ENCODE measurements at places on chromosomes 6 and 20.

GRCh38 chr20:46293084-46293483, 15.2 kb downstream of the CDH22 start:
- no peak for DNase-seq

DNA sequence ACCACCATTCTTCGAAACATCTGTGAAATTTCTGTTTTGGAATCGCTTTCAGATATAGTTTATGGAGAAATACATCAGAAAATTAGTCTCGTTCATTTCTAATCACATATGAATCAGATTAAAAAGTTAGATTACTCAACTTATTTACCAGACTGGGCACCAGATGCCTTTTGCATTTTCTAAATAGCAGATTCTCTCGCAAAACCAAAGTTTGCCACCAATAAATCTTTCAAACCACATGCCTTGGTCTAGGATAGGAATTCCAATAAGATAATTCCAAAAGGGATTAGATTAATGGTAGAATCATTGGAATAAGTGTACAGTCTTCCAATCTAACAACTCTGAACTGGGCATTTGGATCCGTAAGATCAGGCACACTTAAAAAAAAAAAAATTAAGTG, 160.4 kb upstream of the TAB2 start:
- no peak for DNase-seq

- peak; percentile 69 for DNase-seq
These were observed 61.7 kb downstream of the METTL24 start for GRCh38 chr6:110296241-110297025.

- no peak for DNase-seq
These were observed 10.2 kb downstream of the NAPB start for GRCh38 chr20:23410916-23411695.

DNA sequence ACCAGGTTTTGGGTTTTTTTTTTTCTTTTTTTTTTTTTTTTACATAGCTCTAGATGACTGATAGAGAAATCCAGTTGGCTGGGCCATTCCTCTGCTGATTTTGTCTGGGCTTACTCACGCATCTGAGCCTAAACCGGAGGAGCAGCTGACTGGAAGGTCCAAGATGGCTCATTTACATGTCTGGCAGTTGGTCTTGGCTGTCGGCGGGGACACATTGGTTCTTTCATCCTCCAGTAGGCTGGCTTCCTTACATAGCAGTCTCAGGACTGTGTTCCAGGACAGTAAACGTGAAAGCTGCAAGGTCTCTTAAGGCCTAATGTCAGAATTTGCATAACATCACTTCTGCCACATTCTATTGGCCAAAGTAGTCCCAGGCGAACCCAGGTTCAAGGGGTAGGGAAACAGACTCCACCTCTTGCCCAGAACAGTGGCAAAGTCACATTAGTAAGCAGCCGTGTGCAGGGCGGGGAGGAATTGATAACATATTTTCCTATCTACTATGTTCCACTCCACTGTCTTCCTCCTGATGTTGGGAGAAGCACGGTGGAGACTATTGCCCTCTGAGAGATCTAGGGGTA, 87.0 kb downstream of the CDH22 start:
- no peak for DNase-seq

DNA sequence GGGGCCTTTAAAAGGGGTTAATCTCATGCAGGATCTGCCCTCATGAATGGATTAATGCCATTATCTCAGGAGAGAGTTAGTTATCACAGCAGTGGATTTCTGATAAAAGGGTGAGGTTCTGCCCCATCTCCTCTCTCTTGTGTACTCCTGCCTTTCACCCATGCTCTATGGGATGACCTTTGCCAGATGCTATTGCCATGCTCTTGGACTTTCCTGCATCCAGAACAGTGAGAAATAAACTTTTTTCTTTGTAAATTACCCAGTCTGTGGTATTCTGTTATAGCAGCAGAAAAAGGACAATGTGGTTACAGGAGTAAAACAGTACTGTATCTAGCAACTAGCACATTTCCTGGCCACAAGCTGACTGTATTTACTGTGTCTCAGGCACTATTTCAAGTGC, 58.0 kb upstream of the CCN2 start:
- DNase-seq: no peak

- no peak for DNase-seq
These were observed 25.9 kb upstream of the APMAP start for GRCh38 chr20:25018425-25018824.

- DNase-seq: peak; percentile 34
These were observed 103.5 kb upstream of the AKAP12 start for GRCh38 chr6:151136141-151136755.

GRCh38 chr20:6070829-6071695, 17.2 kb upstream of the LRRN4 start:
- no peak for DNase-seq

GRCh38 chr6:167951781-167952511, 45.5 kb upstream of the KIF25 start:
- no peak for DNase-seq

DNA sequence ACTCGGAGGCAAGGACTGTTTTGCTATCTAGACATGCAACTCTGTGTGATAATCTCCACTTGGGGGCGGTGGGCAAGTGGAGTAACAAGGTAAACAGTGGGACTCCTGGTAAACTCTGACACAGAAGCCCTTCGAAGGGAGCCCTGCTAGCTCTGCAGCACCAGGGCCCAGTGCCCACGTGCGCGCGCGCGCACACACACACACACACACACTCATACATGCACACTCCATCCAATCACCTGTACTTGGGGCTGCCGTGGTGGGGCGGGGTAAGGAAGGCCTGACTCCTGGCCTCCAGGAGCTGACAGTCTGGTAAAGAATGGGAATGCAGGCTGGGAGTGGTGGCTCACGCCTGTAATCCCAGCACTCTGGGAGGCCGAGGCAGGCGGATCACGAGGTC, 36.4 kb downstream of the TAF4 start:
- no peak for DNase-seq

DNA sequence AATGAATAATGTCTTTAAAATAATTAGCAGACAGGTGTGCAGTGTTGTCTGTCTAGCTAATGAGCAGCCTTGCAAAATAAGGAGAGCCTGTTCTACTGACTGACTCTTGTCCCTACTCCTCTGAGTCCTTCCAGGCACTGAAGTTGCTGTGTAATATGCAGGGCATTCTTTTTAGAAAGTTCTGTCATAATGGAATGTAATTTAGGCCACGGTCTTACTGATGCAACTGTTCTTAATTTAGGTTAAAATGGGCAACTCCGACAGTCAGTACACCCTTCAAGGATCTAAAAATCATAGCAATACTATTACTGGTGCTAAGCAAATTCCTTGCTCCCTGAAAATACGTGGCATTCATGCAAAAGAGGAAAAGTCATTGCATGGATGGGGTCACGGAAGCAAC, 133.9 kb downstream of the TIAM2 start:
- no peak for DNase-seq

DNA sequence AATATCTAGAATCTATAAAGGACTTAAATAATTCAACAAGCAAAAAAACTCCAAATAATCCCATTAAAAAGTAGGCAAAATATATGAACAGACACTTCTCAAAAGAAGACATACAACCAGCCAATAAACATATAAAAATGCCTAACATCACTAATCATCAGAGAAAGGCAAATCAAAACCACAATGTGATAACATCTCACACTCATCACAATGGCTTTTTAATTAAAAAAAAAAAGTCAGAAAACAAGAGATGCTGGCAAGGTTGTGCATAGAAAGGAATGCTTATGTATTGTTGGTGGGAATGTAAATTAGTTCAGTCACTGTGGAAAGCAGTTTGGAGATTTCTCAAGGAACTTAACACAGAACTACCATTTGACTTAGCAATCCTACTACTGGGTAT, 979.6 kb upstream of the MAP3K7 start:
- no peak for DNase-seq
